Activated naive CD4-positive, alpha-beta T cell treated with anti-CD3 and anti-CD28 coated beads, Interleukin-2, amount 50 U/mL, for 72 hours (primary cell): ENCODE measurements at places on chromosomes 7 and 10. TPM values are rescaled to one million over a fixed set of nuclear protein-coding genes. Genes with fewer than 3 reads are reported as not detected.

Gene KCNIP2
- 4.2 TPM for total RNA-seq

Gene SVIL
- 7.4 TPM for total RNA-seq

Gene ITGB1
- total RNA-seq: 37.4 TPM

Gene ANKRD61
- not detected for total RNA-seq

Gene PNLIPRP3
- not detected for total RNA-seq

Gene LIPK
- total RNA-seq: not detected

Gene AKR1C4
- not detected for total RNA-seq

Gene OR2A12
- total RNA-seq: not detected

Gene LIPM
- not detected for total RNA-seq

Gene ADRA2A
- total RNA-seq: not detected

Gene ACHE
- total RNA-seq: not detected

Gene WEE2
- total RNA-seq: not detected

Gene LHPP
- 12.5 TPM for total RNA-seq

Gene LLCFC1
- total RNA-seq: not detected

Gene C7orf57
- total RNA-seq: 0.25 TPM

Gene GIMAP6
- total RNA-seq: 35.9 TPM

Gene ADCY1
- total RNA-seq: 1.9 TPM

Gene HOGA1
- not detected for total RNA-seq

Gene DKK1
- not detected for total RNA-seq

Gene SLC26A5
- not detected for total RNA-seq

Gene CFAP70
- total RNA-seq: 0.36 TPM

Gene INSIG1
- total RNA-seq: 68.9 TPM

Gene UCMA
- total RNA-seq: not detected
